ENCODE measurements at places on chromosomes 7 and 10.

GRCh38 chr10:11975795-11976194, 66.8 kb downstream of the UPF2 start:
- DNase-seq, result no peak

GRCh38 chr7:136728945-136729344, 139.5 kb upstream of the CHRM2 start:
- DNase-seq, result no peak

DNA sequence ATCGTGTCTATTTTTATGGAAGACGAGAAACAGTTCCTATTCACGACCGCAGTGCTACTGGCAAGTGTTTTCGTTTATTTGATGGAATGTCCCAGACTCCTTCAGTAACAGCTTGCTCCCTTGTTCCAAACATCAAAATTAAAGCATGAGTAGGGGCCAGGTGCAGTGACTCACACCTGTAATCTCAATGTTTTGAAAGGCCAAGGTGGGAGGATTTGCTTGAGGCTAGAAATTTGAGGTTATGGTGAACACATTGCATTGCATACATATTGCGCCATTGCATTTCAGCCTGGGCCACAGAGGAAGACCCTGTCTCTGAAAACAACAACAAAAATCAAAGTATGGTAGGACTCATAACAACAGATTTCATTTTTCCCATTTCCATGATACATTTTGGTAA, 22.8 kb downstream of the PTTG1IP2 start:
- DNase-seq, result no peak

DNA sequence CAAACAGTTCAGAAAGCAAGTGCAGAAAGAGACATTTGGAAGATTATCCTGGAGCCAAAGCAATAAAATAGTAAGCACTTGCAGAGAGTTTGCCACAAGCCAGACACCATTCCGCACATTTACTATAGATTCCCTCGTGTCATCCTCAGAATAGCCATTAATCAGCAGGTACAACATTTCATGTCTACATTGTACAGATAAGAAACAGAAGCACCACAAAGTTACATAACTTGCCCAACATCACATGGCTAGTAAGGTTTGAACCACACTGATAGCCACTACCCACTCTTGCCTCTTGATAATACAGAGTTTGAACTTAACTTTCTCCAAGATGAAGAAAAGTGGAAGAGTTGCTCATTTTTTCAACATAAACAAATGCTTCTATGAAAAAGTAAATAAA, 40.6 kb upstream of the GHITM start:
- DNase-seq, result no peak

GRCh38 chr10:58641095-58641531, 128.4 kb downstream of the BICC1 start:
- DNase-seq, result peak; percentile 35

DNA sequence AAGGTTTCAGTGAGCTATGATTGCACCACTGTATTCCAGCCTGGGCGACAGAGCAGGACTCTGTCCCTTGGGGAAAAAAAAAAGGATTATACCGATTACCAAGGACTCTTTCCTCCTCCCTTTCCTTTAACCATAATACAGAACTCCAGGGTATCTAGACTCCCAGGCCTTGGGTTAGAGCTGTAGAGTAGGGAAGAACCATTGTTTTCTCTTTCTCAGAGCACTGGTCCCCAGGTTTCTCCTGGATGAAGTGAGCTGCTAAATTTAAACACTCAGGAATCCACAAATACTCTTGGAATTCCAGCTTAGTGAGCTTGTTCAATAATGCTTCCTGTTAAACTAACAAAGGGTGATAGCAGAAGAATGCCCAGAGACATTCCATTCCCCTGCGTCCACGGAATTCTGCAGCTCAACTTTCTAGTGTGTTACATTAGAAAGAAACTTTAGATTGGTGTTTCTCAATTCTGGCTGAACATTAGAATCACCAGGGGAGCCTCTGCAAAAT, 14.6 kb upstream of the RPEL1 start:
- DNase-seq, result peak; percentile 71

- no peak for DNase-seq
These were observed 72.3 kb downstream of the EBF3 start for GRCh38 chr10:129891806-129892205.
